ENCODE measurements at places on chromosomes 12 and 14. TPM values are rescaled to one million over a fixed set of nuclear protein-coding genes. Genes with fewer than 3 reads are reported as not detected.

GRCh38 chr14:103746701-103747100 lies 31.1 kb downstream of the ZFYVE21 start:
- DNase-seq, result no peak

DNA sequence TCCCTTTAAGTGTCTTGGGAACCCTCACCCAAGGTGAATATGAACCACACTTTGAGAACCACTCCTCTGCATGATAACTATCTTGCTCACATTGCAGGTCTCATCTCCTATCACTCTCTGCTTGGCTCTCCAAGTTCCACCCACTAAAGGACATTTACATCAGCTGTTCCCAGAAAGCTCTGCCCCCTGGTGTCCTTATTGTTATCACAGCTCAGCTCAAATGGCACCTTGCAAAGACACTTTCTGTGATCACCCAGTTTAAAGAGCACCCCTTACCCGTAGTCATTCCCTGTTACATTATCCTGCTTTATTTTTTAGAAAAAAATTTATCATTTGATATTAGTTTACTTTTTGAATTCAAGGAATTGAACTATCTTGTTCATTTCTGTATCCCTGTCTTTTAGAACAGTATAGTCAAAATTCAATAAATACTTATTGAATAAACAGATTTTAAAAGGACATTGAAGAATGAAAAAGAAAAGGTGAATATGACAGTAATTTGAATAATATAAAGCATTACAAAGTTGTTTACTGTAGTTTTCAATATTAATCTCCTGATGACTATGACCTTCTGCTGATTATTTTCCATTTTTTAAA lies 20.5 kb upstream of the GUCY2C start:
- DNase-seq, result peak; percentile 46

- no peak for DNase-seq
These were observed 49.9 kb upstream of the PTPRO start for GRCh38 chr12:15272376-15272775.

The CLEC14A gene
- total RNA-seq, result not detected

The P2RX2 gene
- not detected for total RNA-seq

DNA sequence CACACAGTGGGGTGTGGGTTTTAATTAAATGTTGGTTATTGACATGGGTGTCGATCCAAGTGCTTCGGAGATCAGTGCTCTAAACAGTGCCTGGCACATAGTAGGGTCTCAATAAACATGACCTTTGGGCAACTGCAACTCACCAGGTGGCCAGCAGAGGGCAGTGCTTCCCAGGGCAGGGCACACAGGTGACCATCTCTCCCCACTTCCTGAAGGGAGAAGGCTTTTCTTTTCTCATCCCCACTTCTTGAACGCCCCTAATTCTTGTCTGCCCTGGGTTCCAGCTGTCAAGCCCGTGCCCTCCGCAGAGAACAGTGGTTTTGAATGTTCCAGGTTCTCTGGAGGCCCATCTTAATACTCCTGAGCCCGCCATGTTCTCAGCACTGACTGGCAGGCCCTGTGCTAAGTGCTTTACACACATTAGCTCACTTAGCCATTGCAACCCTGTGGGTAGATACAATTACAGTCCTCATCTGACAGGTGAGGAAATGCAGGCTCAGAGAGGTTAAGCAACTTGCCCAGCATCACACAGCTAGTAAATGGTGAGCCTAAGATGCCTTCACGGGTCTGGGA lies 16.3 kb downstream of the RAPGEF3 start:
- DNase-seq, result peak; percentile 65

GRCh38 chr12:23909551-23909950 lies 39.9 kb downstream of the SOX5 start:
- DNase-seq, result no peak

The IL31 gene
- not detected for total RNA-seq

DNA sequence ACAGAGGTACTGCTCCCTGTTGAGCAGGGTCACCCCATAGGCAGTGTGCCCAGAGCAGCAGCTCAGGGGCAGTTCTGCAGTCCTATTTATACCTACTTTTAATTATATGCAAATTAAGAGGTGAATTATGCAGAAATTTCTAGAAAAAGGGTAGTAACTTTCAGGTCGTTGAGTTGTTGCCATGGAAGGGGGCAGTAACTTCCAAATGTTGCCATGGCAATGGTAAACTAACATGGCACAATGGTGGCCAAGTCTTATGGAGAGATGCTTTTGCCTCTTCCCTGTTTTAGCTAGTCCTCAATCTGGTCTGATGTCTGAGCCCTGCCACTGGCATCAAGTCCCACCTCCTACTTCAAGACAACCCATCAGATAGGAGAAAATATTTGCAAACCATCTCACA lies 30.4 kb upstream of the P2RX7 start:
- no peak for DNase-seq

The HPD gene
- total RNA-seq, result not detected

- DNase-seq, result no peak
These were observed 75.9 kb downstream of the IFT81 start for GRCh38 chr12:110200124-110200417.

The CABP1 gene
- total RNA-seq, result not detected

DNA sequence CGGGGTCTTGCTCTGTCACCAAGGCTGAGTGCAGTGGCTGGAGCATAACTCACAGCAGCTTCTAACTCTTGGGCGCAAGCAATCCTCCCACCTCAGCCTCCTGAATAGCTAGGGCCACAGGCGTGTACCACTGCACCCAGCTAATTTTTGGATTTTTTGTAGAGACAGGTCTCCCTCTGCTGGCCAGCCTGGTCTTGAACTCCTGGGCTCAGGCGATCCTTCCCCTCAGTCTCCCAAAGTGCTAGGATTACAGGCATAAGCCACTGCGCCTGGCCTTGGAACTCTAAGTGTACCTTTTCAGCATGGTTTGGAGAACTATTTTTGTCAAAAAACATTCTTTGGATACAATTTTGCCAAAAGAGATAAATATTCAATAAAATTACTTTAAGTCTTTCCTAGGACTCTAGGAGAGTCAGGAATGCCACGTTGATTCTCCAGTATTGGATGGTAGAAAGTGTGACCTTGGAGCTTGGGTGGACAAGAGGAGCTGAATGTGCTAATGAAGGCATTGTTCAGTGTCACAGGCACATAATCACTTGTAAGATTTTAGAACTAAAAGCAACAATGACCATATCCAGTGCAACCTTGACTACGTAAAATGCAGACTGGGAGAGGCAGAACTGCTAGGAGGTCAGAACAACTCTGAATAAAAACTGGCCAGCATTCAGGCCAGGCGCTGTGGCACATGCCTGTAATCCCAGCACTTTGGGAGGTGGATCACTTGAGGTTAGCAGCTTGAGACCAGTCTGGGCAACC lies 2.8 kb downstream of the SRSF9 start:
- peak; percentile 55 for DNase-seq

DNA sequence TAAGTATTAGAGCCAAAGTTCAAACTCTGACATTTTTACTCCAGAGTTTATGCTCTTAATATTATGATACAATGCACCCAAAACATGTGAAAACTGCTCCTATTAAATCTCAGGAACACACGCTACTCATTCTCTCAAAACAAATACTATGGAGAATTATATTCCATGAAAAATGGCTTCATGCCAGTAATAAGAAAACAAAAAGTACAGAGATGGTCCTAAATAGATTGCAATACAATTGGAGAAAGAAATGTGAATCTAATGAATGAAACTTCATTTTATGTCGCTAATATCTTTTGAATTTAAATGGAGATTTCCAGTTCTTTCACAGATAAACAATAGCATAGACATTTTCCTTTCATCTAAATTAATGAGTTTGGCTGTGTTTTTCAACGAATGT lies 384.3 kb downstream of the ADAMTS20 start:
- no peak for DNase-seq

The HHIPL1 gene
- total RNA-seq, result 0.35 TPM

DNA sequence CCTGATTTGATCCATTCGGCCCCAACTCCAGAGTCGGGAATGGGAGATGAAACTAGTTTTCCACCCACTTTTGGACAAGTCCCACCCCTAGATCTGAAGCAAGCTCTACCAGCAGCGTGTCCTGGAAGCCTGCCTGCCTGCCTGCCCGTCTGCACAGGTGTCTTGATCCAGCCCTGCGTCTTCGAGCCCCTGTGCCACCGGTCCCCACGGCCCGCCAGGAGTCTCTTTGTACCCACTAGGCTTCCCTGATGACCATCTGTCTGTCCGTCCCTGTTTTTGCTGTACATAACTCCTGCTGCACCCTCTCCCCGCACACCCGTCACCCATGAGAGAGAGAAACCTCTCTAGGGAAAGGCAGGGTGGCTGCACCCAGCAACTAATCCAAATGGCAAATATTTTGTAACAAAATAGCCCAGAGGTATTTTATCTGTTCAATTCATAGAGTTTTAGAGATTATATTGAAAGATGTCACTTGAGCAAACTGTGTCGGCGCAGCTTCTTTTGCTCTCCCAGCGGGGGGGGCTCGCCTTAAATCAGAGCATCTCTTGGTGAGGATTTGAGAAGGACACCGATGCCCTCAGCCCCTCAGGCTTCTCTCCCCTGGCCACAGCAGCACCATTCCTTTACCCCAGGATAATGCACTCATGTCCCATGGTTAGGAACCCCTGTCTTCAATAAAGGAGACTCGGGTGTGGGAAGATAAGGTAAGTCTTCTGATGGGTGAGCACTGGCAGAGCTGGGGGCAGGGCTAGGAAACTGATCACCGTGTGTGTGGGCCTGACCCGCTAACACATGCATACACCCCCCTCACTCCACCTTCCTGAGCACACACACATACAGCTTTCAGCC lies 35.8 kb downstream of the SLC6A12 start:
- no peak for DNase-seq

DNA sequence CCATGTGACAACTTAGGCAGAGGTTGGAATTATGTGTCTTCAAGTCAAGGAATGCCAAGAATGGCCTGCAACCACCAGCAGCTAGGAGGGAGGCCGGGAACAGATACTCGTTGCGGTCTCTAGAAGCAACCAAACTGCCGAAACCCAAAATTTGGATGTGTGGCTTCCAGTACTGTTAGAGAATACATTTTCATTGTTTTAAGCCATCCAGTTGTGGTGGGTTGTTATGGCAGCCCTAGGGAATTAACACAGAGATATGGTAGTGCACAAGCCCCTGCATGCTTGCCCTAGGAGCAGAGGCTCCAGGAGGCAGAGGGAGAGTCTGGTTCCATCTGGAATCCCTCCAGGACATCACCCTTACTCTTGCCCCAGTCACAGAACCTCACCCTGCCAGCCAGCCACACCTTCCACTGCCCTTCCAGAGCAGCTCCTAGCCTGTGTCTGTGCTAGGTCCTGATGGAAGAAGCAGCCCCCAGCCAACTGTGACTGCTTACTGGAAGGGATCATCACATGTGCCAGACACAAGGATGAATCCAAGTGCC lies 19.5 kb downstream of the PITPNM2 start:
- DNase-seq, result no peak

All from CD4-positive, alpha-beta memory T cell (primary cell).